NCI-H187 (cell line): ENCODE measurements at places on chromosomes 7 and 10.

GRCh38 chr7:40595832-40596231 is 461.0 kb downstream of the SUGCT start:
- DNase-seq: no peak

DNA sequence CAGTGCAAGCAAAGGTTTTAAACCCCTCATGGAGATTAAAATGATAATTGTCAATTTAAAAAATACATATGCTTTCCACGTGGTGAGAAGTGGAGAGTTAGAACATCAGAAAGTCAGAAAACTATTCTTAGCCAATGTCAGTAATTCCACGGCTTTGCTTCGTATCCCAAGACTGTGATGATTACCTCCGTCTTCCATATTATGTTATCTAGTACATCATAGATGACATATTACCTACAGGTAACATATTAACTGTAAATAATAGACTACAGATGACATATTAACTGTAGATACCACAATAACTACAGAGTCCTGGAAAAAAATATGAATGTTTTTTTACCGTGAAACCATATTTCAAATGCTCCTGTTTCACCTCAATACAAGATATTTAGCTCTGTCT is 579.4 kb upstream of the PFKP start:
- no peak for DNase-seq

- no peak for DNase-seq
Observed at GRCh38 chr10:26528048-26528447, 89.9 kb downstream of the APBB1IP start.

- DNase-seq: no peak
Observed at GRCh38 chr7:10634239-10634638, 339.4 kb upstream of the PHF14 start.

DNA sequence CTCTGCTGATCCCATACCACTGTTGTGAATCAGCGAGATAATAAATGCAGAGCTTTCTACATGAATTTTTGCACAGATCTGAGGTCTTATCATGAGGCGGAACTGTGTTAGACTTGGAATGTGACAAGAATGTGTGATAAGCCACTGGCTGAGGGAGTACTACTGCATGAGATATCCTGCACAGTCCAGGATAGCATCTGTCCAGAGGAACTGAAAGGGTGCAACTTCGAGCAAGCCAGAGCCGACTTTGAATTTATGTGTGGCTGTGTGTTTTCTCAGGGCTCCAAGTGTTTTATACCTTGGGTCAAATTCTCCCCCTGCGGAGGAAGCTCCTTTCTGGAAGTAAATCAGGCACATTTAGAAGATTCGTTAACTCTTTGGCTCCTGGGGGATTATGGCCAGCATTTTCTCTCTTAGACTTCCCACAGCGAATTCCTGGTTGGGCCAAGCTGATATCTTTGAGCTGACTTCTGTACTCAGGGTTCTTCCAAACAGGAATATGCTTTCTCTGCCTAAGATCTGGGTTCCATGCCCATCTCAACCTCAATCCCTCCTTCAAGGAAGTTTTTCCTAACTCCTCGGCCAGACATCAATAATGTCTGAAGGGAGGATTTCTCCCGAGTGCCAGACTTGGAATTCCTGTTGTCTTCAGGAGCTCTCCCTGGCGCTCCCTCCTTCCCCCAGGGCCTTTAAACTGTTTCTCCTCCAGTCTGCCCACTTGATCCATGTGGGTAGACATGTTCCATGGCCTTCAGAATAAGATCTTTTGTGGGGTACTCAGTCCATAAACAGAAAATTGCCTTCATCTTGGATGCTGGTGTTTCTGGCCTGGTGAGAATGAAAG is 2.5 kb upstream of the MEST start:
- no peak for DNase-seq

DNA sequence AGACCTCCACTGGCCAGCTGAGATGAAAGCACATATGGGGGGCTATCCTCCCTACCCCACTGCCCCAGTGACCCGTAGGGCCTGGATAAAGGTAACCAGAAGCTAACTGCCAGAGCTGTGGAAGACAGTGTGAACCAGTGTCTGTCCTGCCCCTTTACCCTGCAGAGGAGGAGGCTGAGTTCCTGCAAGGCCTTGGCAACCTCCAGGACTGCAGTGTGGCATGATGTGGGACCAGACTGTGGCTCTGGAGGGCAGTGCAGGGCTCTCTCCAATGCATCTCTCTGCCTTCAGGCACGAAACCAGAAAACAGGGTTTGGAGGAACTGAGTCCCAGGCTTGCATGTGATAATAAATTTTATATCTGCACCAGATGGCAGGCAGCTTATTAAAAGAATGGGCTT is 93.1 kb downstream of the EPC1 start:
- no peak for DNase-seq

DNA sequence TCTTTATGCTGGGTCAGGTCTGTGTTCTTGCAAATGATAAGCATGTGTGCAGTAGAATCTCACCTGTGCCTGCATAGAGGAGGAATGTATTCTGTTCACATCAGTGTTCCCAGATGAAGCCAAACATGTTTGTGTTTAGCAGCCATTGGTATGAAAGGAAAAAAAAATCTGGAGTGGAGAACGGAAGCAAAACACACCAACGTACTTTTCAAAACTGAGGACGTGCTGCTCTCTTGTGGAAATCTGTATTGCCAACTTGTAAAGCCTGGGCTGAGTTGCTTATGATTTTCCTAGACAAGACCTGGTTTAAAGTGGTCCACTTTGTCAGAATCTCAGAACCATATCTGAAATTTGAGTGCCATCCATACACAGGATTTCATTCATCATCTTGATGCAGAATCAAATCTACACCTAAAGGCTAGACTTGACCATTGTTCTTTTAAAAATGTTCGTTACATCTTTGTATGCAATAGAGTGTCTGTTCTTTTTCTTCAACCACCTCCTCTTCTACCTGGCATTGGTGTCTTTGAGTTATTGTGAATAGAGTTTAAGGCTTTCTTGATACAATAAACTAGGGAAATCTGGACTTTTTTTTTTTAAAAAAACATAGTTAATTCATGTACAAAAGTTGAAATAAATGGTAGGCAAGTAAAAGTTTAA is 367.7 kb downstream of the PHF14 start:
- peak; percentile 4 for DNase-seq

DNA sequence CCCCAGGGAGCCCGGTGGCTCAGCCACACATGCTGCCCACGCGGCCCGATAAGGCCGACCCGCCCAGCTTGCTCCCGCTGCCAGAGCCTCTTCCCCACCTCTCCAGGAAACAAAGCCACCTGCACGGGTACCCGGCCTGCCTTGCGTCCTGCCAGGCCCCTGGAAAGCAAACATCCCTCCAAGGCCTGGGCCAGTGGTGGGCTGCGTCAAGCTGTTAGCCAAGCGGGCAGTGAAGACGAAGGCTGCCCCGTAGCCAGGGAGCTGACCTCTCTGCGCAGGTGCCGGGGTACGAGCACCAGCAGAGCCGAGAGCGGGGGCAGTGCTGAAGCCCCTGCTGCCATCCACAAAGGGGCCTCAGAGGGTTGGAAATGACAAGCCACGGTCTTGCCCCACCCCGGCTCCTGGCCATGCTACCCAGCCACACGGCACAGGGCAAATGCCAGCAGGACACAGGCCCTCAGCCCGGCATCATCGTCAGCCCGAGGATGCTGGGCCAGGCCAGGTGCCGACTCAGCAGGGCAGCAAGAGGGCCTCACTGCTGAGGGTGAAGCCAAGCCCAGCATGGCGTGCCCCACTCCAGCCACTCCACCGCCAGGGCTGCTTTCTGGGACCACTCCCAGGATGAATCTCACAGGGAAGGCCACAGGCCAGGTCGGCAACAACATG is 140.0 kb downstream of the PTPRN2 start:
- no peak for DNase-seq

- no peak for DNase-seq
Observed at GRCh38 chr10:80472234-80473095, 18.4 kb downstream of the TSPAN14 start.
